ENCODE measurements at places on chromosomes 12 and 14.

GRCh38 chr12:92085736-92086040, 60.0 kb downstream of the BTG1 start:
- no peak for DNase-seq

- DNase-seq, result no peak
Observed at GRCh38 chr12:115245020-115245419, 561.0 kb upstream of the TBX3 start.

GRCh38 chr14:63229330-63230059, 25.3 kb downstream of the RHOJ start:
- DNase-seq, result no peak

GRCh38 chr12:2997989-2998670, 38.9 kb downstream of the TEAD4 start:
- no peak for DNase-seq

- no peak for DNase-seq
Observed at GRCh38 chr12:3004655-3005565, 45.7 kb downstream of the TEAD4 start.

- no peak for DNase-seq
Observed at GRCh38 chr14:61026526-61026925, 45.5 kb downstream of the SLC38A6 start.

- no peak for DNase-seq
Observed at GRCh38 chr12:1696800-1697199, 5.9 kb downstream of the ADIPOR2 start.

- DNase-seq, result no peak
Observed at GRCh38 chr14:75452324-75452723, 24.5 kb downstream of the JDP2 start.

- DNase-seq, result no peak
Observed at GRCh38 chr14:84546236-84546635, 983.7 kb upstream of the FLRT2 start.

DNA sequence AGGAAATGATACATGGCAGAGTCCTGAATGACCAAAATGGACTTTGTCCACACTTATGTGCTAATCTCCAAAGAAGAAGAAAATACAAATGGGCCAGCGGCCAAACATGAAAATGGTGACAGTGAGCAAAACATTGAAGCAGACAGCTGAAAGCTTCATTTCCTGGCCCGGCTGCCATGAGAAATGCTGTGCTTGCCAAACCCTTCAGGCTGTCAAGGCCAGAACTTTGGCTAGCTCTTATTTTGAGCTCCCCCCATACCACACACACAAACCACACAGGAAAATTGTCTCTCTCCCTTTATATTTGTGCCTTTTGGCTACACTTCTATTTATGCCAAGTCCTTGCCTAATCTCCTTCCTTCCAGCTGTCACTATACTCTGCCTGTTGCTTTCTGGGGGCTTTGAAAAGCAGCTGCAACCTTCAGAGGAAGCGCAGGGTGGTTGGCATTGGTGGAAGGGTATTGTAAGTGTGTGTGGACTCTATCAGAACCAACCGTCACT, 323.8 kb downstream of the RAD51B start:
- DNase-seq, result no peak

- no peak for DNase-seq
Observed at GRCh38 chr14:101313268-101313667, 248.0 kb upstream of the DIO3 start.

DNA sequence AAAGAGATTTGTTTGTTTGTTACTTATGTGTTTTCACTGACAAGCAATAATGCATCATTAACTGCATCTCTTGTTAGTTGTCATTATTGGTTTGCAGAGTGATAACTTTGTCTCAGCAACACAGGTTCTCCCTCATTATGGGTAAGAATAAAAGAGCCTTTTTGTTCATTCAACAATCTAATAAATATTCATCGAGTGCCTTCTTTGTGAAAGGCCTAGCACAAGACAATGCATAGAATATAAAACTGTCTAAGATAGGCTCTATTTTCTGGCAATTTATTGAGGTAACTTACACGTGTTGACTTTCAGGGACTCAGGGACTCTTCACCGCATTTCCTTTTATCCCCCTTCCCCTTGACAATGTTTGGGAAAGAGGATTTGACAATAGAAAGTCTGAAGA, 95.5 kb upstream of the KRR1 start:
- DNase-seq, result no peak

DNA sequence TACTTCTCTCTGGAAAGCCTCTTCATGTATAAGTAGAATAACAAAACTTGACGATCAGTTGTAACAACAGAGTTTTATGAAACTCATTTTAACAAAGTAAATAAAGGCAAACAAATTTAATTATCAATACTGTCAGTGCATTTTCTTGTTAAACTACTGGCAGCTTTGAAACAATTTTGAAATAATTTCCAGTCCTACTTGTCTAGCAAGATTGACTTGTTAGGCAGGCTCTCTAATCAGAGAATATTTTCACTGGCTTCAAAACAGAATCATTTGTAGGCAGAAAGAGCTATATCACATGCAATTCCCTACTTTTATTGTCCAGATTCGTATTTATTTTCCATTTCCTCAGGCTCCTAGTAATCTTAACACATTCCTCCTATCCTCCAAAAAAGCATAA, 45.9 kb upstream of the SLC6A13 start:
- DNase-seq, result no peak

GRCh38 chr12:89370421-89370831, 18.1 kb upstream of the DUSP6 start:
- no peak for DNase-seq

DNA sequence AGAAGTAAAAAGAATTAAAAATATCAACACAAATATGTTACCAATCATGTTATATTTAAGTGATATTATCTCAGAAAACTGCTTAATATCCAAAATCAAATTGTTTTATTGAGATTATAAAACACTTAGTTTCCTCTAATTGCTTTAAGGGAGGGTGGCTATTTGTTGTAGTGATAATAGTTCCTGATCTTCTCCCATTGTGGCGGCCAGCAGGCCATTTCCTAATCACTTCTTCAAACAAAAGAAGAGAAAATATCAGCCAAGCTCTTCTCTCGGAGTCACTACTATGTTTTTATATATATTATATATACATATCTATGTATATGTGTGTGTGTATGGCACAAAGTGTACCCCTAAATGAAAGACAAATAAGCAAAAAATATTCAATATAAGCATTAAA, 31.5 kb downstream of the ERO1A start:
- no peak for DNase-seq

DNA sequence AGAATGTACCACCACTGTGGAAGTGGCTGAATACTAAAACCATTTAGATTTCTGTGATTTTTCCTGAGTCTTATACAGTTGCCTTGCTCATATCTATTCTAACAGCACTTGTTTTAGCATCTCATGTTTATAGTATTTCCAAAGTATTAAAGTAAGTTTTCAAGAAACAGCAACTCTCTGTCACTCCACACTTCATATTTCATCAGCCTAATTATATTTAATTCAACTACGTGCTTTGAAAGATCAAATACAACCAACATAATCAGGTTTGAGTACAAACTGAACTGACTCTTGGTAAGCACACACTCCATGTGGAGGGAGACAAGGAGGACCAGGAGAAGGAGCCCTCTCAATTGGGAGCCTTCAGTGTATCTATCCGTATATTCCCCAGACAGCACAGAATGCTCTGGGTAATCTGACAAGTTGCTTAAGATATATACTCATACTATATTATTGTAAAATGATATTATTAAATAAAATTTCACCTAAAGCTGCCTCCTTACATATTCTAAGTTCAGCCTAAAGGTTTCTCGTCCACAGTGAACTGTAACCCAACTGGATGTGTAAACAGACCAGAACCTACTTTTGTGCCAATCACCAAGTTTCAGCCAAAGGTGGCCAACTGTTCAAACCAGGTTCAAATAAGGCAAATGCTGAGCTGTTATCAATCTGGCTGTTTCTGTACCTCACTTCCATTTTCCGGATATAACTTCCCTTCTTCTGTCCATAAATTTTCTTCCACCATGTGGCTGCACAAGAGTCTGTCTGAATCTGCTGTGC, 105.0 kb upstream of the RASSF8 start:
- DNase-seq, result no peak

- DNase-seq, result no peak
Observed at GRCh38 chr12:66709893-66710292, 31.0 kb upstream of the GRIP1 start.

- no peak for DNase-seq
Observed at GRCh38 chr12:79174626-79175025, 310.1 kb downstream of the SYT1 start.

DNA sequence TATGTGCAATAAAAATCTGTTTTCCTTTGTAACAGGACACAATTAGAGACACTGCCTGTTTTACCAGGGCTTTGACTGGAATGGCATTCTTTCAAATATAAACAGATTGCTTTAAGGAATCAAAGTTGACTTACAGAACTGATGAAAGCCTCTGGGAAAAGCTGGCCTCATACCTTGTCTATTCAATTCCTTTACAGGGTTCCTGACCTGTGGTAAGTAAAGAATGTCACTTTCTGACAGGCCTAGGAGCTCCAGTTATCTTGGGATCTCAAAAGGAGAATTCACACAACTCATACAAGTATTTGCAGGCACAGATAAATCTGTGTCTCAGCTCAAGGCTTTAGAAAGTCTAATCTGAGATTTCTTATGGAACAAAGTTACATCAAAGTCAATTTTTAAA, 88.4 kb downstream of the BCAT1 start:
- DNase-seq, result no peak

GRCh38 chr14:40576880-40577478, 1029.7 kb upstream of the LRFN5 start:
- DNase-seq, result no peak

GRCh38 chr12:80068173-80068572, 31.2 kb upstream of the OTOGL start:
- no peak for DNase-seq

DNA sequence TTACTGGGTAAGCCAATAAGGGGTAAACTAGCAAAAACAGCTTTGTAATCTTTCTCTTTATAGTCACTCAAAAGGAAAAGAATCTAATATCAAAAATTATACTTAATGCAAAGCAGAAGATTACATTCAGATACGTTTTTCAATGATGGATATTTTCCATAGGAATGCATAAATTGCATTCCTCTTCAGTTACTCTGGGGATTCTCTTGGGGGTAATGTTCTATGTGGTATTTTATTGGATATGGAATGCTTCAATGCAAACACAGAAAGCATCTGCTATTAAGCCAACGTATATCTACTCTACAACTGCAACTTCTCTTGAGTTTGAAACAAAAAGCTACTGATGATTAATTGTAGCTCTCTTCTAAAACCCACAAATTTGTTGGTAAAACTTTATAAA, 106.0 kb downstream of the SLC41A2 start:
- no peak for DNase-seq

GRCh38 chr12:47029903-47030302, 49.5 kb upstream of the PCED1B start:
- no peak for DNase-seq

DNA sequence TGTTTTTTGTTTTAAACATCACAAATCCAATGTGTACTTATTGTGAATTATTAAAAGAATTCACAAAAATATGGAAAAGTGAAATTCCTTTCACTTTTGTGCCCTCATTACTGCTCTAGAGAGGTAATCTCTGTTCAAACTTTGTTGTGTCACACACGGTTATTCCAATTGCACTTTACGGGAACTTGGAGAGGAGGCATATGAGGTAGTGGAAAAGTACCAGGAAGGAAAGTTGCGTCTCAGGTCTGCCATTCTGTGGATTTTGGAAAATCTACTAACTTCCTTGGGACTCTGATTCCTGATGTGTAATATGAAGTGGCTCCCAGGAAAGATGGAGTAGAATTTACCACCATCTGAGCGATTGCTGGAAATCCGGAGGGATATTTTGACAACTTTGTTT, 90.9 kb upstream of the DCN start:
- DNase-seq, result no peak

DNA sequence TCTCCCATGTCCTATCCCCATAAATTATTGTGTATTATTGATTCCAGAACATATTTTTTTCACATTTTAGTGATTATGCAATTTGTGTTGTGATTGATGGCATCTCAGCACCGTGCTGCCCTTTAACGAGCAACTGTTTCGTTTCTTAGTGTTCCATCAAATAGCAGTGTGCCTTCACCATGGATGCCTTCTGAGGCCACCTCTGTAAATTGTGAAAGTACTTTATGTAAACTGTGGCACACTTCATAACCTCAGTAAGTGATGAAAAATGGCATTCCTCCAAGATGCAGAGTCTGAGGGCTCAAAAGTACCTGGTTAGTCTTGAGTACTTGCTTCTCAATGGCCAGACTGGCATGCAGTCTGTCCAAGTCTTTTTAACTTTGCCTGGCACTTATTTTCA, 8.2 kb downstream of the CHST11 start:
- no peak for DNase-seq

GRCh38 chr12:106814714-106815113, 40.2 kb downstream of the RIC8B start:
- no peak for DNase-seq

GRCh38 chr12:39986674-39987073, 119.2 kb downstream of the SLC2A13 start:
- DNase-seq, result no peak

DNA sequence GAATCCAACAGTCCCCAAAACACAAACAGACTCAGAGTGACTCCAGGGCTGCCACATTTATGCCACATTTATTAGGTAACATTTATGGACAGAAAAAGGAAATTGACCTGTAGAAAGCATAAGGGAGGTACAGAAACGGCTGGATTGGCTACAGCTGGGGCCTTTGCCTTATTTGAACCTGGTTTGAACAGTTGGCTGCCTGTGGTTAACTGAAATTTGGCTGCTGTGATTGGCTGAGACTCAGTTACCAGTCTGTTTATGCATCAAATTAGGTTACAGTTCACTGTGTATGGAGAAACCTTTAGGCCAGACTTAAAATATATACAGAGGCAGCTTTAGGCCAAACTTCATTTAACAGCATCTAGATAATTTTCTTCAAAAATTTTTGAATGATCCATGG, 27.8 kb upstream of the PCNX1 start:
- DNase-seq, result no peak

DNA sequence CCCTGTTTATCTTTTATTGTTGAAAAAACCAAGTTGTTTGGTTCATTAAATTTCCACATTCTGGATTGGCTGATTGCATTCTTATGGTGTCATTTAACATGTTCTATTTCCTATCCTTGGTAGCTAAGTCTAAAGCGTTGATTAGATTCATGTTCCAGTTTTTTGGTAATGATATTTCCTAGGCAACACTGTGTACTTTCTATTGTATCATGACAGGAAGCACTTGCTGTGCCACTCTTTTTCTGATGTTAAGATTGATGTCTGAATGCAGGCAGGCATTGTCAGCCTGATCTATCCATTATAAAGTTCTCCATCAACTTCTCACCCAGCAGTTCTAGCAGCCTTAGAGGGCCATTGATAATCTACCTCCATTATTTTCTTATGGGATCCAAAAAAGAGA, 91.1 kb upstream of the ARID2 start:
- DNase-seq, result no peak

- DNase-seq, result no peak
Observed at GRCh38 chr12:6614513-6615172, 7.5 kb upstream of the CHD4 start.

- DNase-seq, result no peak
Observed at GRCh38 chr12:52267699-52268098, 6.7 kb upstream of the KRT86 start.

- no peak for DNase-seq
Observed at GRCh38 chr14:71130491-71131179, 223.4 kb downstream of the PCNX1 start.

GRCh38 chr12:113776536-113776935, 189.6 kb downstream of the RBM19 start:
- DNase-seq, result no peak

GRCh38 chr12:130806574-130806973, 32.5 kb downstream of the STX2 start:
- no peak for DNase-seq

Data from substantia nigra (tissue), 51 donors.